ENCODE measurements at places on chromosomes 7 and 10.
A peak's percentile ranks its signal among the peaks of the same experiment; 100 is the strongest.

GRCh38 chr10:120559800-120560199, 102.8 kb downstream of the PLPP4 start:
- peak; percentile 9 for DNase-seq

GRCh38 chr7:104625956-104626355, 297.6 kb downstream of the LHFPL3 start:
- no peak for DNase-seq

DNA sequence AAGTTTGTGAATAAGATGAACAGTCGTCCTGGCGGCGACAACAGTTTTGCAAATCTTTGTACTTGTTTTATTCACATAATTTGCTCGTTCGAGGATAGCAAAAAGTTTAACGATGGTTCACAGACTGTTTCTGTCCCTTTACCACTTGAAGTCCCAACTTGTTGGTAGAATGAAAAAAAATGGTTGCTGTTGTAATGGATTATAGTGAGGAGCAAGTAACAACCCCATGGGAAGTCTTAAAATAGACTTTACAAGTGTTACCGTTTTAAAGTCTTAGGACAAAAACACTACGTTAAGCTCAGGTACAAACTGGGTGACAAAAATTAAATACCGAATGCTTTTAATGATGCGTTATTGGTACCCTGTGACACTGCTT, 589 bp downstream of the LSM8 start:
- no peak for DNase-seq

GRCh38 chr10:7962592-7962991, 91.9 kb upstream of the GATA3 start:
- DNase-seq, result no peak

DNA sequence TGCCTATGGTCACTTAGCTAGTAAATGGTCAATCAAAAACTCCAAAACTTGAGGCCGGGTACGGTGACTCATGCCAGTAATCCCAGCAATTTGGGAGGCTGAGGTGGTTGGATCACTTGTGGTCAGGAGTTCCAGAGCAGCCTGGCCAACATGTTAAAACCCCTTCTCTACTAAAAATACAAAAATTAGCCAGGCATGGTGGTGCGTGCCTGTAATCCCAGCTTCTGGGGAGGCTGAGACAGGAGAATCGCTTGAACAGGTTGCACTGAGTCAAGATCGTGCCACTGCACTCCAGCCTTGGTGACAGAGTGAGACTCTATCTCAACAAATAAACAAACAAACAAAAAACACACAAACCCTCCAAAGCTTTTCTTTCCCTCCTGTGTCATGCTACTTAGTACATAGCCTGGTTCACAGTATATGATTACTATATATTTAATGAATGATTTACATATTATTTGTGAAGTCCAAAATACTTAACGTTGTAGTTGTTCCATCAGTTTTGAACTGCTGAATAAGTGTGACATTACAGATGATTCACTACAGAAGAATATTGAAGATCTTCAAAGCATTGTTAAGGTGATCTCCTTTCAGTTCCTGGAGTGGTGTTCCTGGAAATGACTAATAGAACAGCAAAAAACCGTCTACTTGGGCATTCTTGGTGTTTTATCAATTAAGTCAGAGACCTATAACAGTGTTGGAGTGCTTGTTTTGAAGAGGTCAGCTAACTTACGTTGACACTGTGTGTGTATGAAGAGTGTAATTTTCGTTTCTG, 72.9 kb downstream of the ADK start:
- no peak for DNase-seq

DNA sequence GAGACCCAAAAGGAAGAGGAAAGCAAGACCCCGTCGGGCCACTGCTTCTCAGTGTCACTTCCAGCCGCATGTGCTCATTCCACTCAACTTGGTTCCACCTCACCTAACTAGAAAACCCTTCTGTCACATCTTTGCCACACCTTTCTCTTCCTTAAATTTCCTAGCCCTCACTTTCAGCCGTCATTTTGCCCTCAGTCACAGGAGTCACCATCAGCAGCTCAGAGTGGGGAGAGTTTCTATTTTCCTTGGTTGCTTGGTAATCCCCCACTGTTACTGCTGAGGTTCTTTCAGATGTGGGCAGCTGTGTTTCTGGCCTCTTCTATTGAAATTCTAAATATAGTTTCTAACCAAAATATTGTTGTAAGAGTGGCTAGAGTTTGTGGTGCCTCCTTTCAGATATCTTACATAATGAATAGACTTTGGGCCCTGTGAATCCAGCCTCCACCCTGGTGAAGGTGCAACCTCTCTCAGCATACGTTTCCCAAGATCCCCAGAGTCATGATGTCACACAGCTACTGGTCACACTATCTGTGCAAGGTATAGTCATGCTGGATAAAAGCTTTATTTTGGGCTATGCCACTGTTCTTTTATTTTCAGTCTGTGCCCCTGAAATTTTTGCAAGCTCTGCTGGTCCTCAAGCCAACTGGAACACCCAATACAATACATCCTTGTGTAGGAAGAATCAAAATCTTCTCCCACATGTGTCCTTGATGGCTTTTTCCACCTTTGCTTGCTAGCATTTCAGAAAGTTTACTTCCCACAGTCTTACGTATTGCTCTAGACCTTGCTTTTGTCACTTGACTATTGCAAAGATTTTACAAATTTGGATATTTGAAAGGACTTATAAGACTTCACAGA, 9.2 kb downstream of the AGBL3 start:
- DNase-seq, result no peak

Data from NCI-H748 treated with DMSO at 0.1 percent for 48 hours (cell line).